ENCODE measurements at places on chromosomes 11 and 22. TPM values are rescaled to one million over a fixed set of nuclear protein-coding genes. Genes with fewer than 3 reads are reported as not detected.

Gene LMNTD2
- total RNA-seq: 3.0 TPM

Gene CALCA
- not detected for total RNA-seq

Gene LMO2
- 11.7 TPM for total RNA-seq

Gene SCGB2A2
- total RNA-seq: not detected

Gene HTR3A
- not detected for total RNA-seq

Gene E2F8
- 5.2 TPM for total RNA-seq

Gene RAB36
- total RNA-seq: 4.1 TPM

Gene EIF4ENIF1
- total RNA-seq: 19.0 TPM

Gene XKR3
- total RNA-seq: not detected

Gene CAT
- total RNA-seq: 19.3 TPM

Gene C22orf23
- total RNA-seq: not detected

Gene SCGB1C1
- total RNA-seq: not detected

Gene APOA5
- not detected for total RNA-seq

Gene OSM
- total RNA-seq: 0.28 TPM

Gene TXNRD2
- total RNA-seq: 11.7 TPM

Gene TSKU
- 50.7 TPM for total RNA-seq

Gene OR5B21
- not detected for total RNA-seq

Gene TMEM191B
- total RNA-seq: 3.0 TPM

Gene SLC15A3
- 3.9 TPM for total RNA-seq

Gene ZDHHC5
- 122 TPM for total RNA-seq

Gene APOL4
- 3.5 TPM for total RNA-seq

Gene SF3B2
- total RNA-seq: 76.7 TPM

Gene C11orf65
- total RNA-seq: 0.36 TPM

Gene PIH1D2
- total RNA-seq: 1.6 TPM

Gene CD59
- total RNA-seq: 319 TPM

Gene TMPRSS5
- 0.40 TPM for total RNA-seq

Gene APOL5
- total RNA-seq: not detected

Gene EXPH5
- total RNA-seq: 24.6 TPM

Gene ZNF70
- 1.4 TPM for total RNA-seq

Gene TMEM191C
- total RNA-seq: 4.2 TPM

Gene TMPRSS6
- not detected for total RNA-seq

Gene KRTAP5-1
- not detected for total RNA-seq

Gene LRRC55
- 0.08 TPM for total RNA-seq

Gene TRIM49
- not detected for total RNA-seq

Gene BDNF
- total RNA-seq: 0.92 TPM

Gene TNRC6B
- 19.3 TPM for total RNA-seq

Gene PKDREJ
- total RNA-seq: 0.04 TPM

Gene MYEOV
- total RNA-seq: 4.7 TPM

Gene TLCD5
- 0.48 TPM for total RNA-seq

Gene OR2AG1
- not detected for total RNA-seq

Gene NCAM1
- 0.60 TPM for total RNA-seq

Gene OR10G4
- not detected for total RNA-seq

Gene VSIG10L2
- not detected for total RNA-seq

Gene SLC5A4
- 0.24 TPM for total RNA-seq

Gene OR52I1
- total RNA-seq: not detected

Gene TMEM132A
- total RNA-seq: 27.0 TPM

Gene TTC36
- total RNA-seq: not detected

Gene MRGPRF
- total RNA-seq: 1.7 TPM

Gene PANX3
- total RNA-seq: not detected

Gene GUCD1
- total RNA-seq: 50.1 TPM

Gene BACE1
- total RNA-seq: 17.5 TPM

Gene MMP1
- 3.5 TPM for total RNA-seq

Gene MS4A3
- total RNA-seq: not detected

Gene DEFB131B
- not detected for total RNA-seq

Gene UBXN1
- total RNA-seq: 65.6 TPM

Gene CPSF7
- total RNA-seq: 44.8 TPM

Gene NEFH
- total RNA-seq: not detected

Data from esophagus mucosa (tissue), 1 donor.